ENCODE measurements at places on chromosomes 12 and 14.

DNA sequence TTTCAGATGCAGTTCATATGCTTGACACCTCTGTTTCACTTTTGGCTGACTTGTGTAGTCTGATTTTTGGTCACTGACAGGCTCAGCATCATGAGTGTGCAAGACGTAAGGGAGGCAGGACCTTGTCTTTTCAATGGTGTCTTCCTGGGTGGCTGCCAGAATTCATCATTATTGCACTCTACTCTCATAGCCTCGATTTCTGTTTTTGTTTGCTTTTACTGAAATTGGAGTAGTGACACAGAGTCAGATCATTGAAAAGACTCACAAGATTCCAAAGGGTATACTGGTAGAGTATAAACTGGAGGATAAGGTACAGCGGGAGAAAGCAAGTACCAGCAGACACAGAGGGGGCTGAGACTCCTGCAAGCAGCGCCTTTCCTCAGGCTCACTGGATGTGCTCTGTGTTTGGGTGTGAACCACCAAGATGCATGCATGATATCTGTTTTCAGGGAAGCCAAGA lies 126.3 kb upstream of the FGD4 start:
- no peak for DNase-seq

GRCh38 chr14:74506411-74506851 lies 12.9 kb downstream of the ISCA2 start:
- DNase-seq = no peak

DNA sequence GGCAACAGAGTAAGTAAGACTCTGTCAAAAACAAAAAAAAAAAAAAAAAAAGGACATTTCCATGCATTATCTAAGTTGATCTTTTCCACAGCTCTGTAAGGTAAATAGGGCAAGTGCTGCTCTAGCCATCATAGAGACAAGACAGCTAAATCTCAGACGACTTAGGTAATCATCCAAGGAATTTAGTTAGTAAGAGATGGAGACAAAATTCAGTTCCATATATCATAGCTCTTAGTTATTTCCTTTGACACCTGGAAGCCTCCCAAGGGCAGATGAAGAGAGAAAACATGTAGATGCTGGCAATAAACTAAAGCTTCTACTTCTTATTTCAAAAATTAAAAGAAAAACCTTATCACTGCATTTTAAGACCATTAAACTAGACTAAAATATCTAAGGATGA lies 48.7 kb downstream of the ST8SIA1 start:
- no peak for DNase-seq

- no peak for DNase-seq
These were observed 306.7 kb upstream of the E2F7 start for GRCh38 chr12:77372026-77372425.

DNA sequence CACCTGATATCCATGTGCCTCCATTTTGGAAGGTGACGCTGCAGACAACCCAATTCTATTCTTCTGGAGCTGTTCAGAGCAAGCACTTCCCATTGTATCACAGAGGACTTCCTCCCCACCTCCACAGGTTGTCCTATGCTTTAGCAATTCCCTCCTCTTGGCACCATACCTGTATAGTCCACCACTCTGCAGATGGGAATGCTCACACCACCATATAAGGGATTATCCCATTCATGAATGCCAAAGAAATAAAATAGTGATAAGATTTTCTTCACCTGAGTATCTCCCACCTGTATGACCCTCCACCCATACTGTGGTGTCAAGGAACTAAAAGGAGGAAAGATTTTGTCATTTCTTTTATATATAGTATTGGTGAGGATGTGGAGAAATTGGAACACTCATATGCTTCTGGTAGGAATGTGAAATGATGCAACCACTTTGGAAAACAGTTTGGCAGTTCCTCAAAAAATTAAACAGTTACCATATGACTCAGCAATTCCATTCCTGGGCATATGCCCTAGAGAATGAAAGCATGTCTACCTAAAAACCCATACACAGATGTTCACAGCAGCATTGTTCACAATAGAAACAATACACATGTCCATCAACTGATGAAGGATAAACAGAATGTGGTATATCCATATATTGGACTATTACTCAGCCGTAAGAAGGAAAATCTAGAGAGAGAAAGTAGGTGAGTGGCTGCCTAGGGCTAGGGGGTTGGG lies 75.2 kb downstream of the FIGNL2 start:
- DNase-seq = no peak

GRCh38 chr12:39404000-39404399 lies 38.9 kb downstream of the KIF21A start:
- no peak for DNase-seq

DNA sequence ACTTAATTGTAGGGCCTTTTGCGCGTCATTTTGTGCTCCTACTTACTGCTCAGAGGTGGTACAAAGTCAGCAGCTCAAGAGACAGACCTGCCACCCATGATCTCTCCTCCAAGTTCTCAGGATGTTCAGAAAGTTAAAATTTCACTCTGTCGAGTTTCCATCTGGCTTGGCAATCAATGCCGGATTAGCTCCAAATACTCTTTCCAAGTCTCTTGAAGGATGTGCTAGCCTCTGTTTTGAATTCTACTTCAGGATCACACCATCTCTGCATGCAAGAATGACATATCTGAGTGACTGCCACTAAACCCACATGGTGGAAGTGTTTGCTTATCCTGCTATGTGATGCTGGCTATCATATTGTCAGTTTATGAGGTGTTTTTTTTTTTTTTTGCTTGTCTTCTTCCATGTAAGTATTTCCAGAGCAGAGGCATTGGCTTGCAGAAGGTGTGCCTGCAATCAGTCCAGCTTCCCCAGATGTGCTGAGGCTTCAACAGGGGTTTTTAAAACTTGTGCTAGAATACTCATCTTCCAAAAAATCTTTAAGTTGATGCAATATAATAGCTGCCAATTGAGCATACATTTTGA lies 125.6 kb downstream of the RGS6 start:
- DNase-seq = no peak

GRCh38 chr12:9991876-9992275 lies 7.0 kb downstream of the CLEC1B start:
- no peak for DNase-seq

- DNase-seq = no peak
These were observed 183.7 kb downstream of the TMTC3 start for GRCh38 chr12:88325816-88326189.

GRCh38 chr14:57389646-57390036 lies 745 bp upstream of the NAA30 start:
- DNase-seq = no peak

DNA sequence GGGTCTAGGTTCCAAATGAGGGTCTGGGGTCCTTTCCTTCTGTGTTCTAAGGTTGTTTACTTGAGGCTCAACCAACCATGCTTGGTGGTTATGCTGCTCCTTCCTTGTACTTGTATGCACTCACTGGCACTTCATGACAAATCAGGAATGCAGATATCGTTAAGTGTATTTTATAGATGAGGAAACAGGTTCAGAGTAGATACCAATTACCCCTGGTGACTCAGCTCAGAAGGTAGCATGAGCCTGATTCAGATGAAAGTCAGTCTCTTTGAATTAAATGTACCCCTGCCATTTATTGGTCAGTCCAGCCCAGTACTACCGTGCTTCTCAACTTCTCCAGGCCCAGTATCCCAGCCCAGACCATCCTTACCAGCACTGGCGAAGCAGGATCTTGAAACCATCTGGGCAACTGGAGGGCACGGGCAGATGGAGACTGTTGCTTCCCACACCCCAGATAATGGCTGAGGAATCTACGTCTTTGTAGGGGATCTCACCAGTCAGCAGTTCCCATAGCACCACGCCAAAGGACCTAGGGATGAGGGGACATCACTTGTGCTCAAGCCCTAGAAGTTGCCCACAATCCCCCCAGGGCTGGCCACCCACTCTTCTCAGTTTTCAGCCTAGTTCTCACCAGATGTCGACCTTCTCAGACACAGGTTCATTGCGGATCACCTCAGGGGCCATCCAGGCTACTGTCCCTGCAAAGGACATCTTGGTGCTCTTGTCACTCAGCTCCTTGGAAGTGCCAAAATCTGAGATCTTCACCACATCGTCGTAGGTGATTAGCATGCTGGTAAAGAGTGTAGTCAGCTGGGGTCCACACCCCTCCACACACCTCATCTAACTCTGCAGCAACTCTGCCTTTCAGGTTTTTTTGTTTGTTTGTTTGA lies 14.3 kb downstream of the MAP3K12 start:
- no peak for DNase-seq

DNA sequence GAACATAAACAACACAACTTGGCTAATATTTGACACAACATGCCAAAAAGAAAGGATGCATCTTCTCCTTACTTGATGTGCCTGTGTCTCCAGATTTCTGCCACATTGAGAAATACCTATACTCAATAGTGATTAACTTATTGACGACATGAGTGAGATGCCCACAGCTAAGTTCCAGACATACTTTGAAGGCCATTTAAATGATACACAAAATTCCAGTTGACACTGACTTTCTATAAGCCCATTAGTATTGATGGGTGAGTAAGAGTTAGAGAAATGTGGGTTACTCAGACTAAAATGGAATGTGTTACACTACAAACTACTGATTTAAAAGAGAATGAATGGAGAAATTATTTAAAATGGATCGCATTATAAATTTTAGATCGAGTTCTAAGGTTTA lies 838.2 kb upstream of the MGAT4C start:
- DNase-seq = no peak

GRCh38 chr14:39558525-39558924 lies 126.3 kb upstream of the FBXO33 start:
- DNase-seq = no peak

DNA sequence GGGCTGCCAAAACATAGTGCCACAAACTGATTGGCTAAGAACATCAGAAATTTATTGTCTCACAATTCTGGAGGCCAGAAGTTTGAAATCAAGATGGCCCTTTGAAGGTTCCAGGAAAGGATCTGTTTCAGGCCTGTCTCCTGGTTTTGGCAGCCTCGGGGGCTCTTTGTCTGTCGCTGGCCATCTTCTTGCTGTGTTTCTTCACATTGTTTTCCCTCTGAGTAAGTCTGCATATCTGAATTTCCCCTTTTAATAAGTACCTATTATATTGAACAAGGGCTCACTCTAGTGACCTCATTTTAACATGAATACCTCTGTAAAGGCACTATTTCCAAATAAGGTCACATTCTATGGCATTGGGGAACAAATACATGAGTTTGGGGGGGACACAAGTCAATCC lies 467.1 kb upstream of the MGAT4C start:
- DNase-seq = no peak

DNA sequence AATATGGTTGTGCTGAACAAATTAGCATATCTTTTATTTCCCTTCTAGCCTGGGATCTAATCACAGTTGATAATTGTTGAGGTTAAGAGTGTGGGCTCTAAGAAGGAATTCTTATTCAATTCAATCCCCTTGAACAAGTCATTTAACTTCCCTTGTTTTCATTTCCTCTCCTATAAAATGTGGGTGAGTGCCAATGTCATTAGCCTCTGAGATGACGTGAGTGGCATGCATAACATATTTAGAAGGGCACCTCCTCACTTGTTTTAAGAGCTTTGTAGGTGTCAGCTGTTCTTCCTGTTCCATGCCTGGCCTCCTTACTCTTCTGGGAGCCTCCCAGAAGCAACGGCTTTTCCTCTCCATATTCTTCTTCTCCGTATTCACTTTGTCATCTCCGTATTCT lies 155.4 kb upstream of the NEDD1 start:
- no peak for DNase-seq

DNA sequence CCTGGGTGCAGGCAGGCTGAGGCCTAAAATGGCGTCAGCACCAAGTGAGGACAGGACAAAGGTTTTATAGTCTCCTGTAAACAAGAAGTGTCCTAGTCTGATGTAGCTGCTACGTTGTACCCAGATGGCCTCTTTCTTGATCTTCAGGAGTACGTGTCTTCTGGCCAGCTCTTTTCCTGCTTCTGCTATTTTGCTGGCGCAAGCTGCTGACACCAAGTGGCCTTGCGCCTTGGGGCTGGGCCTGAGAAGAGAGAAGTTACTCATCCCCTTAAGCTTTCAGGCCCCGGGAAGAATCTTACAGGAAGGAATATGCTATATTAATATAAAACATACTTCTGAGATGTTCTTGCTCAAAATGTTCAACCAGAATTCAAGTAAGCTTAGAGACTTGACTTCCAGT lies 605.2 kb downstream of the GALC start:
- DNase-seq = no peak

DNA sequence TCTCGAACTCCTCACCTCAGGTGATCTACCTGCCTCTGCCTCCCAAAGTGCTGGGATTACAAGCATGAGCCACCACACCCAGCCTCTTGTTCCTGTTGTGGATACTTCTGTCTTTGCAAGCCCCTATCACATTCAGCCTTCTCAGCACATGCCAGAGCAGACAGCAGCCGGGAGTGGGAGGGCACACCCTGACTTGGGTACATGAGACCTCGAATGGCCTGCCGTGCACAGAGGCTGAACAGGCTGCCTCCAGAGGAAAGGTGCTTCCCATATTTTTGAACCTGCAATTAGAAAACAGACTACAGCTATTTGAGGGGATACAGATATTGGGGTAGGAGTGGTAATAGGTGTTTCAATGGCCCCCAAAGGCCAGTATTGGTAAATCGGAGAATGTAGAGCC lies 307.3 kb upstream of the DIO3 start:
- no peak for DNase-seq

- DNase-seq = no peak
These were observed 14.2 kb downstream of the RAB21 start for GRCh38 chr12:71768900-71769299.

DNA sequence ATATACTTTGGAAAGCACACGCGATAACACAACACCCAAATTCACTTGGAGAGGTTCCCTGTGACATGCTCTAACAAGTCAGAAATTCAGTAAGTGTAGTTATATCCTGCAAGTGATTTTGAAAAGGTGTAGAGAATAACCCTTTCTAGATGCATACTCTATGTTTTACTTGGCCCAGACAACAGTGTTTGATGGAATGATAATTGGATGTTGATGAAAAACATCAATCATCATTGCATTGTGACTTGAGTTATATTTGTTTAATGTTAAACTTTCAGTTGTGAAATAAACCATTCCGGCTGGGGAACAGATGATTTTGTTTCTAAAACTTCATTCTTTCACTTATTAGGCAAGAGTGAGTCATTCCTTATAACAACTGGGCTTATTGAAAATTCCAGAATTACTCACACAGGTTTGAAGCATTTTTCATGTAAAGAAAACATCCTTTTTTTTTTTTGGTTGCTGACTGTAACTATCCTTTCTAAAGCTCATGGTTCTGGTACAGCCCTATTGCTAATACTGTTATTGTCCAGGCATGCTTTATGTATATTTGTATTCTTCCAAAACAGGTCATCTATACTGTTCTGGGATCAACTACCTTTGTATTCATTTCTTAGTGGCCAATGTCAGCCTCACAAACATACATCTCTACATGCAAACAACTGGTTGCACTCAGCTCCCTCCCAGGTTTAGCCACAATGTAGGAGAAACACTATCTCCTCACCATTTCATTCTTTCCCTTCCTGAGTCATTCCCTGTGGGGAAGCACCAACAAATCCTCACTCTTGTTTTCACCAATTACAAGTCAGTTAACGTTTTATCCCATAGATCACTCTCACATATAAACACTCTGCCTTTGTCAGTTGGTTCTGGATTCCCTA lies 121.2 kb upstream of the LRIG3 start:
- no peak for DNase-seq
